Midbrain (tissue), 1 donor: ENCODE measurements at places on chromosomes 2 and 18.

GRCh38 chr2:12170121-12170520 is 423.7 kb downstream of the LPIN1 start:
- no peak for DNase-seq

DNA sequence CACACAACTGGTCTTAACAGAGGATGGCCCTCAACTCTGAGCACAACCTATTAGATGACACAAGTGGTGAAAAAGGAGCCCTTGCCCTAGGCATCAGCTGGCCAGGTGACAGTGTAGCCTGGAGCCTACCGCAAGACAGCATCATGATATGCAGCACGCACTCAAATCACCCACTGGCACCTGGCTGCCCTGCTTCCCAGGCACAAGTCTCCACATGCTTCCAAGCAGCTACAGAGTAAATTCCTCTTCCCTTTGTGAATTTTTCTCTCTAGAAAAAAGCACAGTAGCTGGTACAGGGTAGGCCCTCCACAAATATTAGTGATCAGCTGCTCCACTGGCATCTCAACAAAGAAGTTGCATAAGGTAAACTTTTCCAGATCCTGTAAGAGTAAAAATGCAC is 6.0 kb downstream of the FBXO15 start:
- DNase-seq, result no peak

- no peak for DNase-seq
These were observed 328.5 kb upstream of the DSEL start for GRCh38 chr18:67845035-67845434.

DNA sequence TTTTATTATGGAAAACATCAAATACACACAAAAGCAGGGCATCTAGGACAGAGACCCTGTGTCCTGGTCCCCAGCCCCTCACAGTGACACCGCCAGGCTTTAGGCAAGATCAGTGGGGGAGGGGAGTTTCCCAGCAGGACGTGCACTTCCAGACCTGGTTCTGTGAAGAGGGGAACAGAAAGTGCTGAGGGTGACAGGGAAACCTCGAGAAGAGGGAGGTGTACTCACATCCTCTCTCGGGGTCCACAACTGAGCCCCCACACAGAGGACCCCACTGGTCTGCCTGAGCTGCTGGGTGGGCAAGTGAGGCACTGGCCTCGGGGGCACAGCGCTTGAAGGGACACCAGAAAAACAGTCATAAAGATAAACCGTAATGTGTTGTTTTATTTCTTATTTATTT is 4.4 kb upstream of the GPR35 start:
- no peak for DNase-seq

GRCh38 chr2:101193033-101193626 is 41.9 kb upstream of the TBC1D8 start:
- no peak for DNase-seq

DNA sequence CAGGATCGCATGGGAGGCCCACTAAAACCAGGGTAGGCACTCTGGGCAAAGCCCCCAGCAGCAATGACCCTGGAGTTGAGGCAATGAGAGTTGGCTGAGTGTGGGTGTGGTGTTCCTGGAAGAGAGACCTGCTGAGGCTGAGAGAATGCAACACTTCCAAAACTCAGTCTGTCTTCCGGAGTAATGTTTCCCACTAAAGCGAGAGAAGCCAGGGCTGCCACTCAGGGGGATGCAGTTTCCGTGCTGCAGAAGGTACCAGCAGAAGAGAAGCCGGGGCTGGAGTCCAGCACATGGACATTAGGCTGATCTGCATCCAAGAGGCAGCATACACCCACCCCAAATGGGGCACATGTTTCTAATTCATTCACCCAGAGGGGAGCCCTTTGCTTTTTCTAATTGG is 127.2 kb upstream of the ARHGAP28 start:
- no peak for DNase-seq

DNA sequence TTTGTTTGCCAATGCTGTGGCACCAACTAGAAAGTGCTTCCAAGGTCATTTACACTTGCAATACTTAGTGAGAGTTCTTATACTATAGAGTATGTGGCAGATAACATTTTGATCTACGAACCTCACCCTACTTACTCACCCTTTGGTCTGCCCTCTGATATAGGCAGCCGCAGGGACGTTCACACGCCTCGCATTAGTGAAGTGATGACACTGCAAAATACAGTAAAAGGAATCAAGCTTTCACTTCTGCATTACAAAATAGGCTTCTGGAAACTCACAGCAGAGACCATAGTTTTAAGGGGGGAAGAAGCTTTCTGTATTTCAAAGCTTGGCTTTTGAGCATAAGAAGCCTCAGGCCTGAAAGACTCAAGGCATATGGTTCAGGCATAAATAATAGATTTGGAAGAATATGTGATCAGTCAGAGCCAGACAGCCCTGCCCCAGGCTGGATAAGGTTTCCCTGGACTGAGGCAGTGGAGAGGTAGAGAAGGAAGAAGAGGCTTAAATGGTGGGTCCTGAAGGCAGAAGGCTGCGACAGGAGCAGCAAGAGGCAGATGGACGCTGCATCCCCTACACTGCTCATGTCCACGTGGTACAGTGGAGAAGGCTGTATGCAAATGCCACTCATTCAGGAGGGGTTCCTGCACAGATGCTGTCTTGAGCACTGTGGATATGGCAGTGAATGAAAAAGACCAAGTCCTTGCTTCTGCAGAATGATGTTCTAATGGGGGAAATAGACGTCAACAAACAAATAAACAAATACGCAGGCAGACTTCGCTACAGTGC is 63.1 kb downstream of the FECH start:
- DNase-seq, result peak; percentile 17

DNA sequence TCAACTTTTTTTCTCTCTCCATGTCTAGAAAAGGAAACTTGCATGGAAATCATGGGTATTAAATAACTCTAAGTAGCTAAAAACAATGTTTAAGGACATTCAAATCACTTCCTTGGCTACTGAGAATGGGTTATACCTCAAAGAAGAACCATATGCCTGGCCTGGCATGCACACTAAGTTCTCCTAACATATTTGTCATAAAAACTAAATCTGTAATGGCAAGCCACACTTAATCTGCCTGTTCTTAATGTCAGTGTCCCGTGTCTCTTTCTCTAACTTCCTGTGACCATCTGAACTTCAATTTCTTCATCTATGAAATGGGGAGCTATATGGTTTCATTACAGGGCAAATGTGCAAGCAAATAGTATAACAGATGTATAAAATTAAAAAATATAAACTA is 11.1 kb downstream of the PDE1A start:
- no peak for DNase-seq

GRCh38 chr2:96241900-96242611 is 23.7 kb downstream of the TMEM127 start:
- DNase-seq, result peak; percentile 57

- DNase-seq, result no peak
These were observed 614.0 kb downstream of the SLC4A3 start for GRCh38 chr2:220241423-220241822.
